Breast epithelium (tissue), 4 donors: ENCODE measurements at places on chromosomes 6 and 20. TPM values are rescaled to one million over a fixed set of nuclear protein-coding genes. Genes with fewer than 3 reads are reported as not detected.

The IPCEF1 gene
- total RNA-seq = 6.7 TPM

The FAM83C gene
- total RNA-seq = not detected

The LY6G6C gene
- total RNA-seq = not detected

DNA sequence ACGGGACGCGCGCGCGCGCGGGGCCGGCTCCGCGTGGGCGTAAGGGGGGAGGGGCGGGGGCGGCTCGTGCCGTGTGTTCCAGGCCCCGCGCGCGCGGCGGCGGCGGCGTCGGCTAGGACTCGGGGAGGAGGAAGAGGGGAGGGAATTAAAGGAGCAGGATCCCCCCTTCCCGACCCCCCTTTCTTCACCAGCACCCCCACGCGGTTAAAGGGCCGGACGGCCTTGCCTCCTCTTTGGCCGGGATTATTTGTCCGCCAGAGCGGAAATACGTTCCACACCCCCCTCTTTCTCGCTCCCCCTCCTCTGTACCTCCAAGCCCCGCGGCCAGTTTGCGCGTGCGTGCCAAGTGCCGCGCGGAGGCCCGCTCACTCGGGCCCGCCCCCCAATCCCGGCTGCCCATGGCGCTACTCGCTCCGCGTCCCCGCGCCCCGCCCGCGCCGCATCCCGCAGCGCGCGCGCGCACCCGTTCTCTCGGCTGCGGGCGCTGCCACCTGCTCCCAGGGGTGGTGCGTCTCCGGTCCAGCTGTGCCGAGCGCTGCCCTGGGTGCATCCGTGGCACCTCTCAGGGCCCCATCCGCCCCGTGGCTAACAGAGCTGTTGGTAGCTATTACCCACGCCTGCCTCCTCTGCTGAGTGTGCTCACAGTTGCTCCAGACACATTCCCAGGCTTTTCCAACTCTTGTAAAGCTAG, at the start of gene ZBTB12:
ZBTB12 (minus strand) TSS at position 134 of the 691 bp plus-strand sequence. CDS start 781 bp downstream, outside the sequence.
- peak; percentile 88 for DNase-seq

GRCh38 chr20:35271073-35271882, 6.6 kb downstream of the MMP24OS start:
- DNase-seq = no peak

DNA sequence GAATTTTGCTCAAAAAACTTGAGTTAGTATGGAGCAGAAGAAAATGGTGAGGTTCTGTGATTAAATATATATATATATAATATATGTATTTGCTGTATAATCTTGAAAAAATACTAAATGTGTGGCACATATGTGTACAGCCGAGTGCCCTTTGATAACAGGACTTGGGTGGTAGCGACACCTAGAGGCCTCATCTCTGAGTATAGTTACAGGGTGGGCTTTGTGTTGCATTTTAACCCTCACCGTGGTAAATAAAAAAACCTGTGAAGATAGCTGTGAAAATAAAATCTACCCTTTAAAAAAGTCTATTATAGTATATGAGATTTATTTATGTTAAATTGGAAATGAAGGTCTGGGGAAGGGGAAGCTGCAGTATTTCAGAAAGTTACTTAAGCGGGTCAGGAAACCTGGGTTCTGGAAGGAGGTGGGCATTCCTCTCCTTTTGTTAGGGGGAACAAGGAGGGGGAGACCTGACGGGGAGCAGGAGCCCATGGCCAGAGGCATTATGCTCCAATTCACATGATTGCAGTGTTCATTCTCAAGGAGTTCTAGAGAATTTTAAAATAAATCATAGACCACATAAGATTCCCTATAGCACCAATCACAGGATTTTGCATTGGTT, 82.7 kb downstream of the SH3BGRL2 start:
- no peak for DNase-seq

DNA sequence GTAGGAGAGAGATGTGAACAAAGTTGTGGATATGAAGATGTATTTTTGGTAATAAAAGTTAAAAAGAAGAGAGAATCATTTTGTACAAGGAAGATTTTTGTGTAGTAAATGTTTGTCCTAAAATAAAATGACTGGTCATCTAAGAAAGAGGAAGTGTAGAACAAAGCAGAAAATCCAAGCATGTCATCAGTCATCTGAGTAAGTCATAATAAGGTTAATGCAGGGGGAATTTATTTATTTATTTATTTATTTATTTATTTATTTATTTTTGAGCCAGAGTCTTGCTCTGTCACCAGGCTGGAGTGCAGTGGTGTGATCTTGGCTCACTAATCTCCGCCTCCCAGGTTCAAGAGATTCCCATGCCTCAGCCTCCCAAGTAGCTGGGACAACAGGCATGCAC, 15.7 kb upstream of the CGA start:
- DNase-seq = no peak

GRCh38 chr6:116290799-116291198, 11.1 kb upstream of the TSPYL1 start:
- DNase-seq = no peak
